HEK293T (cell line): ENCODE measurements at places on chromosomes 3 and 15.

DNA sequence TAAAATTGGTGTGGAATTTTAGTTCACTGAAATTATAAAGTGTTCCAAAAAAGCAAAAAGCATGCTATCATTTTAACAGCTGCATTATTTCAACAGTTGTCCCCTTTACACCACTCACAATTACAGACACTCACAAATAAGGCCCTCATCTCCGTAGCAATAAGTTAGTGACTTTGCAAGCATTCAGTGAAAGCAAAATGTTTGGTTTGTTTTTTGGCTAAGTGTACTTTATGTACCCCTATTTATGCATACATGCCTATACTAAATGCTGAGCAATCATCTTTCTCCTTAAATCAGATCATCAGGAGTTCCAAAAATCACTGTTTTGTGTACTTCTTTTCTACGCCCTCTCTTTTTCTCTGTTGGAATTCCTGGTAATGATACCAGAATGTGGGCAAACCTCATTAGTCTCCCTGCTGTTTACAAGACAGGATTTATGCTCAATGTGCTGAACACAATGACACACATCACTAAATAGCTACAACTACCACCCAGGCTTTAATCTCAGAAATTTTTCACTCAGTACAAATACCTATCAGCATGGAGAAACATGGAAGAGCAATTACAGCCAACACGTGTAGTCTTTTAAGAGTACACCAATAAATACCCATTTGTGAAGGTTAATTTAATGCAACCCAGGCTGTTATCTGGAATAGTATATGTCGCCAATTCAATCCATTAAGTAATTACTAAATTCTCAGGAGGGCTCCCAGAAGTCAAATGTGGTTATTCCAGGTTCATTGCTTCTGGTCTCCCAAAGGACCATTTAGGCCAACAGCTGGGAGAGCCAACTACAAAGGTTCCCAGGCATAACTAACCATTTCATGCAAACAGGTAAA, 12.0 kb downstream of the ALDH1A2 start:
- DNase-seq = peak; percentile 11

DNA sequence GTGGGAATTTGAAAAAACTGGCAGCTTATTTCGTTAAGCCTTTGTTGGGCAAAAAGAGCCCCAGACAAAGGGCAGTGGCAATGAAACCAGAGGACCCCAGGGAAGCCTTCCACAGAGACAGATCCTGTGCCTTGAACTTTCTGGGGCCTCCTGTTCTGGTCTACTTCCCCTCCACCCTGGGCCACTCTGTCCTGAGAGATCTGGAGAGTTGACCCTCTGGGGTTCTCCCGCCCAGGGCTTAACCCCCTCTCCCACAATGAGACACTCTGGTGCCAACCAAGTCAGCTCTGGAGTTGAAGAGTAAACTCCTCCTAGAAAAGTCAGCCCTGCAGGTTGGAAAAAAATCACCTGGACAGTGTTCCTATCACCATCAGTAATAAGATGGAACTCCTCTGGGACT, 20.8 kb downstream of the EHD4 start:
- no peak for DNase-seq

DNA sequence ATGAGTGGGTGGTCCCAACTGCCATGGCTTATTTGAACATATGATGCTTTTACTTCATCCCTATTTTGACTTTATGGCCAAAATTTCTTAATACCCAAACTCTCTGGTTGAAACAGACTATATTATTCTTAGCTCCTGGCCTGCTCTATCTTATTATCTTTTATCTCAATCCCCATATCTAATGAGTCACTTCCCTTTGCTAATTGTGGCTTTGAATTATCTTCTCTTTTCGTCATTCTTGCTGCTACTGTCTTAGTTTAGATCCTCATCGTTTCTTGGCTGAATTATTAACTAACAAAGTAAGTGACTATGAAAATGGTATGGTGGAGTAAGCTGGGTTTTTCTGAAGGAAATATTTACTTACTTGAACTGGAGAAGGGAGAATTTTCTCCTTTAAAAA, 28.2 kb upstream of the DNAJC19 start:
- DNase-seq = no peak

GRCh38 chr3:16528581-16528993, 15.1 kb upstream of the RFTN1 start:
- no peak for DNase-seq

DNA sequence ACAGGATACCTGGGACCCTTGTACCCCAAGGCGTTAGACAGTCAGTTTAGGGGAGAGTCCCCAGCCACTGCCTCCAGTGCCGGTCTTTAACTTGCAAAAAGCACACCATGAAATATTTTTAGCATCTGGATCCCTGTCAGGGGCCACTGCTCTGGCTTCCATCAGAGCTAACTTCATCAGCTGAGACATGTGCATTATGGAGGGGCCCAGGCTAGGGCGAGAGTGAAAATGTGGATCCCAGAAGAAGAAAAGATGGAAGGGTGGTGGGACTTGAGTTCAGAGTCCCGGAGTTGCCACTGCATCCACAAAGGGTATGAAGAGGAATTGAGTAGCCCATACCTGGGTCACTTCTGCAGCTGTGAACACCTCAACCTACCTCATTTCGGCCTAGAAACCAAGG, 23.5 kb upstream of the SPATA12 start:
- no peak for DNase-seq
